Activated B cell treated with CpG ODN at 0.5 μM for 24 hours (primary cell): ENCODE measurements at places on chromosomes 4 and X. TPM values are rescaled to one million over a fixed set of nuclear protein-coding genes. Genes with fewer than 3 reads are reported as not detected.

DNA sequence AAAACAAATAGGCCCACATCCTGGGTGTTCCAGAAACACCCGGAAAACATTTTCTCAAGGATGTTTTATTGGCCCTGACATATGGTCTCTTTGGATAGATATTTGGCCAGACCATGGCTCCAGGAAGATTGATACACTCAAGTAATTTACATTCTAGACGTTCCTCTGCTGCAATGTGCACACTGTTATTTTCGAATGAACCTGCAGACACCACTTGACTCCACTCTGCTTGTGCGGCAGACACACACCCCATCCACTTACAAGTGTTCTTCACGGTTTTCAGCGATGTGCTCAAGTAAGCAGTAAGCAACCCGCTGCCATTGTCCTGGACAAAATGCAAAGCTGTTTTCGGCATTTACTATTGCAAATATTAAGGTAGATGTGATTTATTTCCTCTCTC is 12.0 kb upstream of the GPM6A start:
- H3K27me3 ChIP-seq, result no peaks in the 10 kb centered on the region
- no peak for DNase-seq
- no peaks in the 10 kb centered on the region for H3K36me3 ChIP-seq
- no peak overlapping the region for H3K4me3 ChIP-seq
- peaks cover 7% of the 10 kb centered on the region for H3K4me1 ChIP-seq
- H3K27ac ChIP-seq, result no peak overlapping the region

Gene IDUA
- total RNA-seq, result 24.7 and 32.9 TPM in 2 replicates

- H3K27me3 ChIP-seq, result no peaks in the 10 kb centered on the region
- H3K27ac ChIP-seq, result no peak overlapping the region
- peaks cover 30% of the 10 kb centered on the region for H3K4me1 ChIP-seq
- no peak for DNase-seq
These were observed 1.7 kb downstream of the NSD2 start for GRCh38 chr4:1872870-1873269.

GRCh38 chrX:10379878-10380277 is 223.1 kb downstream of the CLCN4 start:
- no peak overlapping the region for H3K4me3 ChIP-seq
- no peak for DNase-seq
- H3K36me3 ChIP-seq, result no peaks in the 10 kb centered on the region
- H3K27me3 ChIP-seq, result no peaks in the 10 kb centered on the region
- no peaks in the 10 kb centered on the region for H3K4me1 ChIP-seq
- no peak overlapping the region for H3K27ac ChIP-seq

DNA sequence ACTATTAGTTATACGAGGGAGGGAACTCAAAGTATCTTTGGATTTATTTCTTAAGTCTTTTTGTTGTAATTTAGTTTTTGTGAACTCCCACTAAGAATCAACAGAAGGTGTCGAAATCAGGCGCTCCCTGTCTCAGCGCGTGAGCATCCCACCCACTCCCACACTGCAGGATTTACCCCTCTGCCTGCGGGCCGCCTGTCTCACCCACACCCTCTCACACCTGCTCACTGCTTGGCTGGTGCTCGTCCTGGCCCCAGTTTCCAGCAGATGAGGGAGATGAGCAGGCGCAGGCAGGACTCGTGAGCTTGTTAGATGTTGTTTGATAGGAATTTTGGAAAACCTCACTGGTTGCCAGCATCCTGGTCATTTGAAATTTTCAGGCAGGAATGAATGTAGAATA is 20.8 kb upstream of the HGFAC start:
- no peaks in the 10 kb centered on the region for H3K4me1 ChIP-seq
- H3K36me3 ChIP-seq, result peaks cover 2% of the 10 kb centered on the region
- no peak overlapping the region for H3K4me3 ChIP-seq
- H3K27me3 ChIP-seq, result no peaks in the 10 kb centered on the region
- no peak overlapping the region for H3K27ac ChIP-seq

Gene C4orf36
- total RNA-seq, result not detected in 2 replicates

DNA sequence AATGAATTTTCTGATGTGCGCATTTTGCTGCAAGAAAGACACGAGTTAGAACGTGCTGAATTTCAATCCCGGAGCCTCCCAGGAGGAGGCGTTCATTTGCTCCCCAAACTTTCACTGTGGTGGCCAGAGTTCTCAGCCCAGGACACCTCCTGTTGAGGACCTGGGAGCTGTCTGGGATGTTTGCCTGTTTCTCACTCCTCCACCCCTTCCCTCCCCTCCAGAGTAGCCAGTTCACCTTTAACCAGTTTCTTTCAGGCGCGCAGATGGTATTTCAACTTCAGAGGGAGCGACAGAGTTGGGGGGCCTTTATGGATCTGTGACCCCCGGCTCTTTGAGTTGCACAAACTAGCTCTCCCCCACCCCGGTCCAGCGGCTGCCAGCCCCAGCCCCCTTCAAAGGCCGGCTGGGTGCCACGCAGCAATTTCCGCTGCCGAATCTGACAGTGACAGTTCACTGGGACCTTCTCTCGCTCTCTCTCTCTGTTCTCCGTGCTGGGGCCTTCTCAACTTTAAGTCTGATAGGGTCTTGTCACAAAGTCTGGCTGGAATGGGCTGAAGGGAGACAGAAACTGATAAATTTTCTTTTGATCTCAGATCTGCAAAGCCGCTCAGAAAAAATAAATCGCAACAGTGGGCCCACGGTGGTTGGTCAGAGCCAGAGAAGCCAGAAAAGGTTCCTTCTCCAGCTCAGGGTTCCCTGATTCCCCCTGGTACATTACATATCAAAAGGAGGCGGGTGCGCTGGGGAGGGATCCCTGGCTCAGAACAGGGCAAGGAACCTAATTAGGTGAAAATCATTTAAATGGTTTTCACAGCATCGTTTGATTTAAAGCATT is 100.0 kb upstream of the STX18 start:
- H3K27ac ChIP-seq, result no peak overlapping the region
- no peaks in the 10 kb centered on the region for H3K27me3 ChIP-seq
- no peak overlapping the region for H3K4me3 ChIP-seq
- peaks cover 4% of the 10 kb centered on the region for H3K36me3 ChIP-seq
- peaks cover 2% of the 10 kb centered on the region for H3K4me1 ChIP-seq

GRCh38 chr4:53043891-53044650 is 182.0 kb downstream of the RASL11B start:
- no peaks in the 10 kb centered on the region for H3K27me3 ChIP-seq

Gene TMPRSS11D
- not detected in 2 replicates for total RNA-seq

- no peak for DNase-seq
- no peaks in the 10 kb centered on the region for H3K36me3 ChIP-seq
- H3K4me1 ChIP-seq, result no peaks in the 10 kb centered on the region
- H3K4me3 ChIP-seq, result no peak overlapping the region
- H3K27me3 ChIP-seq, result no peaks in the 10 kb centered on the region
These were observed 138.8 kb downstream of the TEX11 start for GRCh38 chrX:70769659-70770227.

DNA sequence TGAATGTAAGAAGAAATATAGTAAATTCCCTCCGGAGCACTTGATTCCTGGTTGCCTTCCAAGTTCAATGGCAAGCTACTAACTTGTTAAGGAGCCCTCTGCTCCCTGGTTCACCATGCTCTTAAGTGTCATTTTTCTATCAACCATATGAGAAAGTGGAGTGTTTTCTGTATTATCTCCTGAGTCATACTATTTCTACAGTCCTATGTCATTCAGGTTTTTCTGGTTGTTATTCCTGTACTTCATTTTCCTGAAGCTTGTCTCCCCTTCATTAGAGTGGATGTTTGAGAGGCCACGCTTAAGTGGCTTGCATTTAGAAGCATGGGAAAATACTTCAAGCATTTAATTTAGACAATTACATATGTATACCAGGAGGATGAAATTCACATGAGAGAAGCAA is 14.7 kb upstream of the EPGN start:
- DNase-seq, result no peak
- no peak overlapping the region for H3K27ac ChIP-seq
- H3K4me3 ChIP-seq, result no peak overlapping the region
- no peaks in the 10 kb centered on the region for H3K27me3 ChIP-seq

Gene NPY5R
- not detected in 2 replicates for total RNA-seq

DNA sequence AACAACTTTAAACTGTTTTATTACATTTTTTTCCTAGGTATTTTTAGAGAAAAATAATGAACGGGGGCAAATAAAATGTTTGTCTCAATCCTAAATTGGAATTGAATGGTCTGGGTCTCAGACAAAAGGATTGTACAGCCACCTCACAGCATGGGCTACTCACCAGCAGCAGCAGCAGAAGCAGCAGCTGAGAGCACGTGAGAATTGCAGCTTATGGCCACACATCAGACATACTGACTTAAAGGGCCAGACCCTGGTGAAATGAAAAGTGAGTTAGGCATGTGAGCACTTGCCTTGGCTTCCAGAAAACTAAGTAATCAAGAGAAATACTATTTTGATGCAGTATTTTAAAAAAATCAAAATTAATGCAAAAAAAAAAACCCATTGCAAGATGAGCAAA is 56.6 kb downstream of the AASDH start:
- no peak for DNase-seq
- no peak overlapping the region for H3K4me3 ChIP-seq
- no peaks in the 10 kb centered on the region for H3K36me3 ChIP-seq

Gene H2BW2
- total RNA-seq, result 0.11 TPM in 1 of 2 replicates, not detected in the other

DNA sequence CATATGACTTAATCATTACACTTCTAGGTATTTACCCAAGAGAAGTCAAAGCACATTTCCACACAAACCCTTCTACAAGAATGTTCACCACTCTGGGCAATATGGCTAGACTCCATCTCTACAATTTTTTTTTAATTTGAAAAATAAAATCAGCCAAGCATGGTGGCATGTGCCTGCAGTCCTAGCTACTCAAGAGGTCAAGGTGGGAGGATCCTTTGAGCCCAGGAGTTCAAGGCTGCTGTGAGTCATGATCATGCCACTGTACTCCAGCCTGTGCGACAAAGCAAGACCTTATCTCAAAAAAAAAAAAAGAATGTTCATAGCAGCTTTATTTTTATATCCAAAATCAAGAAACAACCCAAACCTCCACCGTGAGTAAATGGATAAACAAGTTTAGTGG is 70.3 kb upstream of the MBNL3 start:
- DNase-seq, result no peak
- no peaks in the 10 kb centered on the region for H3K36me3 ChIP-seq
- H3K4me3 ChIP-seq, result no peak overlapping the region
- H3K27me3 ChIP-seq, result no peaks in the 10 kb centered on the region

Gene MAMLD1
- total RNA-seq, result 1.2 and 1.4 TPM in 2 replicates

Gene APLN
- total RNA-seq, result not detected in 2 replicates

DNA sequence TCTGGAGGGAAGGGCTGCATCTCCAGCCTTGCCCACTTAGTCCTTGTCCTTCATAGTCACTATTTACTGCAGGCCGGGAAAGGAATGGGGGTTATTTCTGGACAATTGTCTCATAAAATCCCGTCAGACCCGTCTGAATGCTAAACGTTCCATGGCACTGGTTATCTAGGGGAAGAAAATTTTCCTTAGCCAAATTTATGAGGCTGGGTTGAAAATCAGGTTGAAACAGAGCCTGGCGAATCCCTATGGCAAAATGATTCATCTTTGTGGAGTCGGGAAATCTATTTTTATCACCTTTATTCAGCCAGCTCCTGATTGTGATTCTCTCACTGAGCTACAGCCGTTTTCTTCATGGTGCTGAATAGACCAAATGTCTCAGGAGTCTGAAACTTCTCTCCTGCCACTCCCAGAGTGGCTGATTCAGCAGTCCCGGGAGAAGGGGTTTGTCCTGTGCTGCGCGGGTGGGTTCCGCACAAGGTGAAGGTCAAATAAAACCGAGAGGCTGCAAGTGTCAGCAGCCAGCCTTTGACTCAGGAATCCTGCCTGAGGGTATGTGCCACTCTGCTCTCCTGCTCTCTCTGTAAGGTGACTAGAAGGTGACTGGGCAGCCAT is 1.0 kb downstream of the LIMCH1 start:
- no peaks in the 10 kb centered on the region for H3K4me1 ChIP-seq
- no peaks in the 10 kb centered on the region for H3K36me3 ChIP-seq
- H3K4me3 ChIP-seq, result no peak overlapping the region
- H3K27me3 ChIP-seq, result peaks cover 2% of the 10 kb centered on the region

Gene PHOX2B
- total RNA-seq, result not detected in 2 replicates

GRCh38 chr4:26024079-26024478 is 110.1 kb downstream of the SMIM20 start:
- H3K27me3 ChIP-seq, result peaks cover 10% of the 10 kb centered on the region
- H3K36me3 ChIP-seq, result no peaks in the 10 kb centered on the region
- H3K4me1 ChIP-seq, result peaks cover 2% of the 10 kb centered on the region
- H3K27ac ChIP-seq, result no peak overlapping the region
- no peak for DNase-seq

- DNase-seq, result no peak
- H3K27me3 ChIP-seq, result no peaks in the 10 kb centered on the region
- H3K4me1 ChIP-seq, result no peaks in the 10 kb centered on the region
- no peaks in the 10 kb centered on the region for H3K36me3 ChIP-seq
These were observed 100.6 kb downstream of the KCNIP4 start for GRCh38 chr4:21848021-21848420.

Gene VAMP7
- 23.3 and 25.7 TPM in 2 replicates for total RNA-seq

Gene CT45A2
- total RNA-seq, result not detected in 2 replicates
